ENCODE measurements at places on chromosomes 1 and 21. TPM values are rescaled to one million over a fixed set of nuclear protein-coding genes. Genes with fewer than 3 reads are reported as not detected.

- H3K36me3 ChIP-seq, result no peaks in the 10 kb centered on the region
- H3K27ac ChIP-seq, result no peak overlapping the region
- DNase-seq, result no peak
- H3K4me1 ChIP-seq, result no peaks in the 10 kb centered on the region
- no peak overlapping the region for H3K4me3 ChIP-seq
Measured at GRCh38 chr21:42158846-42159245, 60.1 kb upstream of the ABCG1 start.

DNA sequence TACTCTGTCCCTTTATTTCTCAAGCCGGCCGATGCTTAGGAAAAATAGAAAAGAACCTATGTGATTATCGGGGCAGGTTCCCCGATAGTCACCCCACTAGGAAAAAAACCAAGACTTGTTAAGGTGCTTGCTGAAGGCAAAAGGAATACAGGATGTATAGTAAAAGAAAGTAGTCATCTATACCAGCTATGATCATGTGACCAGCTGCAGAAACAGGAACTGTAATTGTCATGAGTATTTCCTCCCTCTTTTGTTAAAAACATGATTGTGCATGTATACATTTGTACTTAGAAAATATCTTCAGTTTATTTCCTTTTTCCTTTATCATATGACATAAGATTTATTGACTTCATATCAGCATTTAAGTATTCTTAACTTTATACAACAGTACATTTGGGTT lies 30.5 kb downstream of the PIGK start:
- no peak overlapping the region for H3K4me3 ChIP-seq
- no peaks in the 10 kb centered on the region for H3K4me1 ChIP-seq
- no peak for DNase-seq
- H3K27me3 ChIP-seq, result no peaks in the 10 kb centered on the region
- H3K27ac ChIP-seq, result no peak overlapping the region

DNA sequence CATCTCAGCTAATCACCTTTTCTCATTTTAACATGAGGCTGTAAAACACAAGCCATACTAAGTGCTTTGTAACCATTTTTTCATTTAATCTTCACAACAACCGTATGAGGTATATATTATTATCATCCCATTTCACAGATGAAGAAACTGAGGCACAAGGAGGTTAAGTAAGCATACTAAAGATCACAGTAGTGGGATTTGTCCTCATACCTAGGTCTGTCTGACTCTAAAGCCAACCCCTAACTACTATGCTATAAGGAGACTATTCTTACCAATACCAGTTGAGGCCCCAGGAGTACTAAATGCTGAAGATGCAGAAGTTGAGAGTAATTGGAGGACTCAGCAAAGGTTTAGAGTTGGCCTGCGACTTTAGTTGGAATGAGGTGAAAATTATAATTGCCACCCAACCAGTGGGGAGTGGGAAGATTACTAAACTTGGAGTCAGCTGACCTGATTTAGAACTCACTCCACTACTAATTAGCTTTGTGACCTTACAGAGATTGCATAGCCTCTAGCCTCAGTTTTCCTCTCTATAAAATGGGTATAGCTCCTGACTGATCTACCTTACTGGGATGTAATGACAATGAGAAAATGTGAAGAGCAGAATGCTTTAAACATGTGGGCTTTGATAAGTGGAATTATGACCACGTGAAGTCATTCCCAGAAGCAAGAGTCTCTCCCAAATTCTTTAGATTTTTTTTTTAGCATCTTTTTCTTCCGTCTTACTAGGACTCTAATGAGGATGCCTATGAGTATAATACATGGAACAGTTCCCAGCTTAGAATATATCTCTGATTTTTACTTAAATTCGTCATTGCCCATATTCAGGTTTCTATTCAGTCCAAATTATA lies 85.8 kb upstream of the IPO9 start:
- H3K36me3 ChIP-seq, result peaks cover 14% of the 10 kb centered on the region
- H3K4me1 ChIP-seq, result peaks cover 49% of the 10 kb centered on the region
- H3K4me3 ChIP-seq, result peak overlapping the region; percentile 96
- no peak for DNase-seq

GRCh38 chr1:67241200-67241746 lies 66.4 kb upstream of the IL12RB2 start:
- H3K27ac ChIP-seq, result no peak overlapping the region
- no peak overlapping the region for H3K4me3 ChIP-seq
- no peak for DNase-seq
- no peaks in the 10 kb centered on the region for H3K4me1 ChIP-seq

DNA sequence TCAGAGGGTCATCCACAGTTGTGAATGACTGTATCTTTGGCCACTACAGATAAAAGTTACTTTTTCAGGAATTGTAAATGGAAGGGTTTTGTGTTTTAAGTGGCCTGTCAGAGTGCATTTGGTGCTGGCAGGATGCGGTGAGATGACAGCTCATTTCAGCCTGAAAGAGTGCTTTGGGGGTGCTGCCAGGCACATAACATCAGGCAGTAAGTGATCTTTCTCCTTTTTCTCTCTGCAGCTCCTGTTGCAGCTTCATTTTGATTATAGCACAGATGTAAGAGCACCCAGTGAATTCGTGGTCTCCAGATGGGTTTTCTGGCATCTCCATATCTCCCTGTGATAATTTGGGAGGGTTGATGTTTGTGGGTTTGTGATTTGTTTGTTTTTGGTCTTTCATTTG lies 14.8 kb upstream of the FAM163A start:
- DNase-seq, result no peak
- H3K27me3 ChIP-seq, result peaks cover 38% of the 10 kb centered on the region
- no peak overlapping the region for H3K27ac ChIP-seq
- no peaks in the 10 kb centered on the region for H3K4me1 ChIP-seq
- no peaks in the 10 kb centered on the region for H3K36me3 ChIP-seq

- H3K27ac ChIP-seq, result no peak overlapping the region
- H3K27me3 ChIP-seq, result no peaks in the 10 kb centered on the region
- H3K4me1 ChIP-seq, result no peaks in the 10 kb centered on the region
Measured at GRCh38 chr21:36260030-36260787, 59.8 kb upstream of the MORC3 start.

The SPTA1 gene
- total RNA-seq, result 1.8 TPM

GRCh38 chr1:186678155-186678554 lies 2.1 kb downstream of the PTGS2 start:
- H3K36me3 ChIP-seq, result no peaks in the 10 kb centered on the region
- H3K4me1 ChIP-seq, result no peaks in the 10 kb centered on the region
- no peak overlapping the region for H3K4me3 ChIP-seq
- no peak overlapping the region for H3K27ac ChIP-seq
- peaks cover 45% of the 10 kb centered on the region for H3K27me3 ChIP-seq

The CNN3 gene
- total RNA-seq, result 108 TPM

Data from cardiac muscle cell (in vitro differentiated cells and primary cell).